Left hindlimb (tissue), 1 donor: ENCODE measurements at places on chromosomes 6 and 20.

- peak; percentile 76 for DNase-seq
These were observed 78.6 kb upstream of the AKAP12 start for GRCh38 chr6:151160929-151161757.

- DNase-seq = no peak
These were observed 47.7 kb downstream of the BANF2 start for GRCh38 chr20:17747431-17747846.

DNA sequence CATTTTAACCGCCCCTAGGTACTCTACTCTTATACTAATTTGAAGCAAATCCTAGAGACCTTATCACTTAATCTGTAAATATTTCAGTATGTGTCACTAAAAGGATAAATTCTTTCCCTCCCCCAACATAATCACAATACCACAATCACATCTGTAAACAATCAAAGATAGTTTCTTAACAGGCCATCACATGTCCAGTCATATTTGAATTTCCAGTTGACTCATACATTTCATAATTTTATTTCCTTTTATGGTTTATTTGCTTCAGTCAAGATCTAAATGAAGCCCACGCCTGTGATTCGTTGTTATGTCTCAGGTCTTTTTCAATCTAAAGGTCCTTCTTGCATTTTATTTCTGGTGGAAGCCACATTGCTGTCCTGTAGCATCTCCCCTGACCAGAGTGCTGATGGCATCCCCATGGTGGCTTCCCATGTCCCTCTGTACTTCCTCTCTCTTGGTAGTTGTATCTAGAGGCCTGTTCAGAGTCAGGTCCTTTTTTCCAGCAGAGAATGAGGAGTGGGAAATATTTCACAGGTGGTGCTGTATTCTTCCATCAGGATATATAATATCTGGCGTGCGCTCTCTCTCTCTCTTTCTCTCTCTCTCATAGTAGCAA, 128.6 kb upstream of the SLC22A23 start:
- DNase-seq = no peak

GRCh38 chr20:49397525-49397924, 84.9 kb downstream of the KCNB1 start:
- DNase-seq = no peak

DNA sequence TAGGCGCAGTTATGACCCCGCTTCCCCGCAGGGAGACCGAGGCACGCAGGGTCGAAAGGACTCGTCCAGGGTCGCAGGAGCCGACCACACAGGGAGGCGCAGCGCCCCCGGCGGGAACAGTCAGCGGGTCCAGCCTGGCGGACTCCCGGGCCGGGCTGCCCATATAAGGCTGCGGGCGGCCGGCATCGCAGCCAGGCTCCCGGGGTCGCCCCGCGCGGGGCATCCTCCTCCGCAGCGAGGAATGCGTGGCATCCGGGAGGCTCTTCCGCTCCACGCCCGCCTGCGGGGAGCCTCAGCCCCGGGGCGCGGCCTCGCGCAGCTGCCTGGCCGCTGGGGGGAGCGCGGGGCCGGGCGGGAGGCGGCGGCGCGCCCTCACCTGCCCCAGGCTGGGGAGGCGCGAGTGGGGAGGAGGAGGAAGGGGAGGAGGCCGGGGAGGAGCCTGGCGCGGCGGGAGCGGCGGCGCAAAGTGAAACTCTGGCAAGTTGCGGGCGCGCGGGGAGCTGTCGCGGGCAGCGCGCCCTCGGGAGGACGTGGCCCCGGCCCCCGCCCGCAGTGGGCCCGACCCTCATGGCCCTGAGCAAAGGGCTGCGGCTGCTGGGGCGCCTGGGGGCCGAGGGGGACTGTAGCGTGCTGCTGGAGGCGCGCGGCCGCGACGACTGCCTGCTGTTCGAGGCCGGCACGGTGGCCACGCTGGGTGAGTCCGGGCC, at the start of gene SYNJ2:
Gene SYNJ2 (plus strand): TSS at position 469 of the 707 bp plus-strand sequence. CDS start 99 bp downstream, at position 568.
- peak; percentile 83 for DNase-seq

DNA sequence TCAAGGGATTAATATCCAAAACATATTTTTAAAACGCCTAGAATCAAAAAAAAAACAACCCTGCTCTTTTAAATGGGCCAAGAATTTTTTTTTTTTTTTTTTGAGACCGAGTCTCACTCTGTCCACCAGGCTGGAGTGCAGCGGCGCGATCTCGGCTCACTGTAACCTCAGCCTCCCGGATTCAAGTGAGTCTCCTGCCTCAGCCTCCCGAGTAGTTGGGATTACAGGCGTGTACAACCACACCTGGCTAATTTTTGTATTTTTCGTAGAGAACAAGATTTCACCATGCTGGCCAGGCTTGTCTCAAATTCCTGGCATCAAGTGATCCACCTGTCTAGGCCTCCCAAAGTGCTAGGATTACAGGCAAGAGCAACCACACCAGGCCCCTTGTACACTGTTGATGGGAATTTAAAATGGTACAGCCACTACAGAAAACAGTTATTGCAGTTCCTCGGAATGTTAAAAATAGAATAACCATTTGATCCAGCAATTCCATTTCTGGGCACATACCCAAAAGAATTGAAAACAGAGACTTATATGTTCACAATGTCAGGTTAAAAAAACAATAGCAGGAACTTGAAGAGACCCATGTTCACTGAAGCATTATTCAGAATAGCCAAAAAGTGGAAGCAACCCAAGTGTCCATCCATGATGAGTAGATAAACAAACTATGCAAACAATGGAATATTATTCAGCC, 3.1 kb upstream of the MYL9 start:
- DNase-seq = no peak

GRCh38 chr6:159577564-159577963, 115.5 kb downstream of the SOD2 start:
- no peak for DNase-seq

DNA sequence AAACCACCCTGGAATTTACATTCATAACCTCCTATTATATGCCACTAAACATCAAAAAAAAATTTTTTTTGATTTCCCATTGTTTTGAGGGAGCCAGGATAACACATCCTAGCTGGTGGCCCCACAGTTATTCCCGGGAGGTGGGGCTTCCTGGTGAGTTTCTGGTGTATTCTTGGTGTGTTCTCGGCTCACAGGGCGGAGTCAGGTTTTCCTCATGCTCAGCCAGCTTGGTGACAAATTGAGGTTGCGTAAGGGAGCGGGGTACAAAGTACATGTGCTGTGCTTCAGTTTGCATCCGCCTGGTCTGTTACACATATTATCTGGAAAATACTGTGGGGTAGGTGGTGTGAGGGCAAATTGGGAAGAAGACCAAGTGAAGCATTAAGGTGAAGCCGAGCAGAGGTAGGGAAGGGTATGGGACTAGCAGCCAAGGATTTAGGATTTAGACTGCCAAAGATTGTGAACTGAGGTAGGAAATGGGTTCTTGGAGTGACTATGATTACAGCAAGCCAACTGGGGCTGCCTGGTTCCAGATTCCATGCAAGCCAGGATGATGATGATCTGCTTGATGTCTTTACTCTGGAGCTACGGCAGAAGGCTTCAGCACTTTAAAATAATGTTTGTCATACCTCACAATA, 46.2 kb upstream of the EEF1A1 start:
- DNase-seq = no peak

- no peak for DNase-seq
These were observed 133.0 kb downstream of the FIG4 start for GRCh38 chr6:109824105-109824504.

GRCh38 chr20:43549416-43550065, 9.3 kb upstream of the SGK2 start:
- no peak for DNase-seq

- no peak for DNase-seq
These were observed 499.1 kb upstream of the MAN1A1 start for GRCh38 chr6:119848696-119849095.

DNA sequence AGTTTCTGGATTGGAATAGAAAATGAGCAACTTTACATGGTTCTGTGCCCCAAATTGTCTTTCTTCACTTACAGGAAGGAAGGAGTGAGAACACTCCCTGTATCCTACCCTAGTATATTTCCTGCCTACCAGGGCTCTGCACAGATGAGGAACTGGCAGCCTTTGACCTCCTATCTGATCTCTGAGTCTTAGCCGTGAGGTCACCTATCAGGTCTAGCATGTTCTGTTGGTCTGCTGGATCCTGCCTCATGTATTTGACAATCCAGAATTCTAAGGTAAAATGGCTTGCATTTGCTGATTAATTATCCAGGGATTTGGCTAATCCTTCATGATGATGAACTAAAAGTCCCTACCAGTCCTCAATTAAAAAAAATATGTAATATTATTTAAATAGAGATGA, 35.0 kb upstream of the TRAM2 start:
- DNase-seq = no peak

DNA sequence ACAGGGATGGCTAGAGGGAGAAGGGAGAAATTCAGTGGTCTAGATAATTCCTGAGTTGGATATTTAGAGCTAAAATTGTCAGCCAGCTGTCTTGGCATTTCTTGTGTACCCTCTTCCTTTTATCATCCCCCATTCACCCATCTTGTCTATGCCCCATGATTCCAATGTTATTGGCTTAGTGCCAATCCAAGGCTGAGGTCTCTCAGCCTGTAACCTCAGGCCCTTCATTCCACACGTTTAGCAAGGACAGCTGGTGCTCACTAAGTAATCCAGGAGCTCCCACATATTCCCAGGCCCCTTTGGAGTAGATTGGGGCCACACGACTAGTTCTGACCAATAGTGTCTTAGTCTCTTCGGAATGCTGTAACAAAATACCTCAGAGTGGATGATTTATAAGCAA, 112.4 kb upstream of the ATXN1 start:
- no peak for DNase-seq

GRCh38 chr6:107807196-107807811, 16.8 kb downstream of the SCML4 start:
- no peak for DNase-seq

- no peak for DNase-seq
These were observed 7.8 kb downstream of the FOXF2 start for GRCh38 chr6:1396952-1397868.

DNA sequence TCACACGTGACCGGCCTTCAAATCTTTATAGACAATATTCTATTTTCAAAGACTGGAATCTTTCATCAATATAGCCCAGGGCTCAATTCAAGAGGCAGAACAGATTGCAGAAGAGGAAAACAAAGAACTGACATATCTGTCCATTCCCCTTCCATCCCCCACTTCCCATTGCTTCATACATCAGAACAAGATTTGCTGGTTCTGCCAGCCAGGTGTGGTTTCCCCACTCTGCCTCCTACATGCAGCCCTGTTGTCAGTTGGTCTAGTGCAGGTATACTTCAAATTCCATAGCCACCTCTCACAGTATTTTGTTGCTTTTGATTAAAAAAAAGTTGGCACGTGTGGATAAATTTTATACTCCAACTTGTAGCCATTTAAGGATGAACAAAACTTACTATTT, 174.9 kb downstream of the CD109 start:
- DNase-seq = no peak

- DNase-seq = peak; percentile 87
These were observed 1.3 kb upstream of the LRRC1 start for GRCh38 chr6:53793318-53794136.

DNA sequence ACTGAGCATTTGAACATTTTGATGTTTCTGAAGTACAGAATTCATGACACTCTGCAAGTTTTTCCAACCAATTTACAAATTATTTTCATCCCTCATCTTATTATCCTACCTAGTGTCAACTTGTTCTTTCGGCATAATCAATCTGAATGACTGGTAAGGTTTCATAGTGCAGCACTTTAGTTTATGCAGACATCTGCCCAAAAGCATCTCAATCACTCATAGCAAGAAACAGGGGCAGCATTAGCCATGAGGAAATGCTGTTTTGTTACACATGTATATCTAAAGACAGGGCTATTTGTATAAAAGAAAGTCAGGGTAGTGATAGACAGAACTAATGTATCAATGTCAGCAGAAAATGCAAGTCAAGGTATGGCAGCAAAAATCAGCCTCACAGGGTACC, 378.1 kb upstream of the AGPAT4 start:
- no peak for DNase-seq

DNA sequence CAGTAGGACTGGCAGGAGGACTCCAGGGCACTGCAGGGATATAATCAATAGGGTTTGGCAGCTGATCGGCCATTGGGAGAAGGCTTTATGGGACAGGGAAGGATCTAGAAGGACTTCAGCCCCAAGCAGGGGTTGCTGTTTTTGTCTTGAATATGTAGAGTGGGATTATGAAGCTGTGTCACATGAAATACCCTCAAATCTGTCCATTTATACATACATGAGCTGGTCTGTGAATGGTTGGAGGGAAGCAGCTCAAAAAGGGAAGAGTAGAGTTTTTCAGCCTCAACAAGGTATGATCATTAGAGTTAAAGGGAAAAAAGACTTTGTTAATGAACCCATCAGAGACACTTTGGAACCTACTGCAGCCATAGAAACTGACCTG, 98.2 kb upstream of the ZNF217 start:
- no peak for DNase-seq

GRCh38 chr6:4592026-4592425, 184.2 kb upstream of the CDYL start:
- DNase-seq = no peak

DNA sequence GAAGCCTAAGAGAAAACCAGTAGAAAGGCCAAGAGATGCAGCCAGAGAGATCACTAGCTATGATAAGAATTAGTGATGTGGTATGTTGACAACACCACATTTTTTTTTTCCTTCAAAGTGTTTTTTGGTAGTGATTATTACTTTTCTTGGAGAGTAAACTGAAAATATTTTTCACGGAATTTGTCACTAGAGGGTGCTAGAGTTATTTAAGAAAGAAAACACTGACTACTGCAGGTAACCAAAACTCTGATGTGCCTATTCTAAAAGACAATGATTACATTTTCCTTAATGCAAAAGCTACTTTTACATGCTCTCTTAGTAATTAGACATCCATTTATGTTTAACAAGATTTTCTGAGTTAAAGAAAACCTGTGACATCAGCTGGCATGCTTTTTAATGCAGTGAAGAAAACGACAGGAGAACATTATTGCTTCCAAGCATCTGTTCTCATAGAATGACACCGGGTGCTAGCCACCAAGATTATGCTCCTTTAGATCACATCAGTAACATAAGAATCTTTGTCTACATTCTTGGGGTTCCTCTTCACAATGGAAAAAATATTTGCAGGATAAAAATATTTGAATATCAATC, 28.8 kb downstream of the RWDD2A start:
- DNase-seq = no peak

- no peak for DNase-seq
These were observed 95.1 kb upstream of the EXOC2 start for GRCh38 chr6:788058-788457.

DNA sequence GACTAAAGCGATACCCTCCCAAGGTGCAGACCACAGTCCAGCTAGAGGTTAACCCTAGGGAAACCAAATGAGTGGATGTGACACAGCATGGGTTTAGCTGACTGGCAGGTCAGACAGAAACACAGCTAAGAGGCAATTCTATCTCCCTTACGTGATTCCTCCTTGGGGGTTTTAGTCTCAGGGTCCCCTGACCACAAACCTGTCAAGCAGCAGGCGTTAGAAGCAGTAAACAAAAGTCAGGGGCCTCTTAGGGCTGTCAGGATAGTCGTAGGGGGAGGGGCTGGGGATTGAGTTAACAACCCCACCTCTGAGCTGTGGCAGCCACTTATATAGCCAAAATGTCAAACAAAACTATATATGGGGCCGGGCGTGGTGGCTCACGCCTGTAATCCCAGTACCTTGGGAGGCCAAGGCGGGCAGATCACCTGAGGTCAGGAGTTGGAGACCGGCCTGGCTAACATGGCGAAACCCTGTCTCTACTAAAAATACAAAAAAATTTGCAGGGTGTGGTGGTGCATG, 13.6 kb downstream of the KCNK5 start:
- no peak for DNase-seq
